ENCODE measurements at places on chromosomes 12 and 14. TPM values are rescaled to one million over a fixed set of nuclear protein-coding genes. Genes with fewer than 3 reads are reported as not detected.

OVCH1 gene
- 0.35 TPM for total RNA-seq

JDP2 gene
- 45.0 TPM for total RNA-seq

DNA sequence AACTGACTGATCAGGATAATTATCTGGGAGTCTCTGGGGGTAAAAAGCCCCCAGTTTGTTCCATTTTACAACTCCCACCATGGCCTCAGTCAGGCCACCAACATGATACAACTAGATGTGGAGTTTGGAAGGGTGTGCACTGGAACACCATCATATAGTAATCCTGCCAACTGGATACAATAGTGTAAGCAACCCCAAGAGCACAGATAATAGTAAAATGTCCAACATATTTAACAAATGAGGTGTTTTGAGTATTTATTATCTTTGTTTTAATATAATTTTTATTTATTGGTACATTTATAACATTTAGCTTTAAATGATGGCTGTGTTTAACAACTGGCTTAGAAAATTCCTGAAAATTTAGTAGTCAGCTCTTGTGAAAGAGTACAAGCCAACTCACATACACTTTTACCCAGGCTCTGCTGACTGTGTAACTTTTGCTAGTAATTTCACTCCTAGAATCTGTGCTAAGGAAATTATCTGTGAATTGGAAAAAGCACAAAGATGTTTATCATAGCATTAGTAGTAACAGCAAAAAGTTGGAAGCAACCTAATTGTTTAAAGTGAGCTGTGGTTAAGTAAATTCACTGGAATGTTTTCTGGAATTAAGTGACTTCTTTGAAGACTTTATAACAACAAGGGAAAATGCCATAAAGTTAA lies 196.8 kb downstream of the RAD51B start:
- peaks cover 3% of the 10 kb centered on the region for H3K4me1 ChIP-seq
- H3K27ac ChIP-seq: no peak overlapping the region
- no peak overlapping the region for H3K4me3 ChIP-seq
- no peaks in the 10 kb centered on the region for H3K36me3 ChIP-seq

GRCh38 chr12:52965337-52965731 lies 16.4 kb downstream of the KRT18 start:
- no peaks in the 10 kb centered on the region for H3K36me3 ChIP-seq
- no peak for DNase-seq
- peak overlapping the region; percentile 33 for H3K4me3 ChIP-seq

DNA sequence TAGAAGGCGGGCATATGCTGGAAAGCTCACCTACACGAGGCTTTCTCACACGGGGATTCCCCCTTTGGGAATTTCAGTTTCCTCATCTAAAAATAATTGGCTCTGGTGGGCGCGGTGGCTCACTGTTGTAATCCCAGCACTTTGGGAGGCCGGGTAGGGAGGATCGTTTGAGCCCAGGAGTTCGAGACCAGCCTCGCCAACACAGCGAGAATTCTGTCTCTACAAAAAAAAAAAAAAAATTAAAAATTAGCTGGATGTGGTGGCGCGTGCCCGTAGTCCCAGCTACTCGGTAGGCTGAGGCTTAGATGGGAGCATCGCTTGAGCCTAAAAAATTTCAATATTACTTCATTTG lies 400 bp upstream of the NDUFA12 start:
- peaks cover 3% of the 10 kb centered on the region for H3K4me1 ChIP-seq
- peak overlapping the region; percentile 85 for H3K4me3 ChIP-seq
- H3K27me3 ChIP-seq: no peaks in the 10 kb centered on the region
- DNase-seq: no peak
- peak overlapping the region; percentile 78 for H3K27ac ChIP-seq

- no peaks in the 10 kb centered on the region for H3K4me1 ChIP-seq
- DNase-seq: no peak
- H3K4me3 ChIP-seq: no peak overlapping the region
- H3K27ac ChIP-seq: no peak overlapping the region
- no peaks in the 10 kb centered on the region for H3K27me3 ChIP-seq
Measured at GRCh38 chr14:71395151-71395604, 487.9 kb downstream of the PCNX1 start.

Data from muscle of leg (tissue), 16 donors.